ENCODE measurements at places on chromosomes 16 and 17.

DNA sequence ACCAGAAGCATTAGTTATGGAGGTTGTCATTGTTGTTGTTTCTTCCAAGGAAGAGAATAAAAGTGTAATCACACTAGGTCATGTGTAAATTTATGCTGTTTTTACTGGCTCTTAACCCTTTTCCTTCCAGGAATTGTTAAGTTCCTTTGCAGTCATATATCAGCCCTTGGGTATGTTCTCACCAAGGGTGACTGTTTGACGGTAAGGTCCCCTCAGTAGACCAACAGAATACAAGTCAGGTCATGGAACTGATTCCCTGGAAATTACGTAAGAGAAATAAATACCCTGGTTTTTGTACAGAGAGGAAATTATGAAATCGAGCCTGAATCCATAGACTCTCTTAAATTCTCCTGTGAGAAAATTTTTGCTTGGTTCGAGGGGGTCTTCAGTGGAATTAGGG lies 11.2 kb upstream of the KCNJ2 start:
- no peak for DNase-seq

DNA sequence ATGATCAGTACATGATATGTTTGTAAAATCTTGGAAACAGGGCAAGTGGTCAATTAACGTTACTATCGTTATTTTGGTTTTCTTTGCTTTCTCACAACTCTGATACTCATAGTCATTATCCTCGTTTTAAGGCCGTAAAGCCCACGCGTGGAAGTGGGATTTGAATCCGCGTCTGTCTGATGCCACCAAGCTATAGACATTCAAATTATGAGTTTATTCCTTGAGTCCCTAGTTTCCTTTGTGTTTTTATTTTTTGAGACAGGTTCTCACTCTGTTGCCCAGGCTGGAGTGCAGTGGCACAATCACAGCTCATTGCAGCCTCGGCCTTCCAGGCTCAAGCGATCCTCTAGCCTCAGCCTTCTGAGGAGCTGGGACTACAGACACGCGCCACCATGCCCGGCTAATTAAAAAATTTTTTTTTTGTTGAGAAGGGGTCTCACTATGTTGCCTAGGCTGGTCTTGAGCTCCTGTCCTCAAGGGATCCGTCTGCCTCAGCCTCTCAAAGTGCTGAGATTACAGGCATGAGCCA lies 1.0 kb downstream of the DCTN5 start:
- no peak for DNase-seq

DNA sequence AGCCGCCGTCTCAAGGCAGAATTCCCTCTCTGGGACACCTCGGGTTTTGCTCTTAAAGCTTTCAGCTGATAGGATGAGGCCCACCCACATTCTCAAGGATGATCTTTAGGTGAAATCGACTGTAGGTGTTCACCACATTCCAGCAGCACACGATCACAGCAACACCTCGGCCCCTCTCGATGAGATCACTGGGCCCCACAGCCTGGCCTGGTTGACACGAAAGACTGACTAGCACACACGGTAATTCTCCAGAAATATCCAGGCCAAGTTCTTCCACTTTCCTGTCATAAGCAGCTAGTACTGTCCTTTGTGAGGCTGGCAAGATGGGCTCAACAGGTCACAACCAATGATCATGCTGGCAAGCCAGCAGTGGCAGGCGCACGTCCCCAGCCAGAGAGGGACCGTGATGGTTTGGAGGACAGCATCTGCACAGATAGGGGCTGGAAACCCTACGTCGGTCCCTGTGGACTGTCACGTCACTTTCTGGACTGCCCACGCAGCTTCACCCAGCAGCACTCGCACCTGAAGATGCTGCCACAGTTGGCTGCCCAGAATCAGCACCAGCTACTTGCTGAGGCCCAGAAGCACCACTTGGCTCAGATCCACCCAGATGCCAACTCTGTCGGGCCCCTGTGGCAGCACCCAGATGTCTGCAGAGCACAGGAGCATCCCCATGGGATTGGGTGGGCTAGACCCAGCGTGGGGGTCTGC lies 17.4 kb downstream of the TMC6 start:
- no peak for DNase-seq

DNA sequence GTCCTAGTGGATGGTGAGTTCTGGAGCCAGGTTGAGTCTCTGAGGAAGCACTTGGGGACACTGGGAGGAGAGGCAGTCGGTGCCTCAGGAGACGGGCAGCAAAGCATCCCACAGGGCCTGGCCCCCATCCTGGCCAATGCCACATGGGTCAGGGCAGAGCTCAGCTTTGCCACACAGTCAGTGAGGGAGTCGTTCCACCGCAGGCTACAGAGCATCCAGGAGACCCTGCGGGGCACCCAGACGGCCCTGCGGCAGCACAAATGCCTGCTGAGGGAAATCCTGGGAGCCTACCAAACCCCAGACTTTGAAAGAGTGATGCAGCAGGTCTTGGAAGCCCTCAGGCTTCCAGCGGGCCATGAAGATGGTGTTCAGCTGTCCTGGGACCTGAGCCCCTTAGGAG lies 39.7 kb downstream of the PLD6 start:
- no peak for DNase-seq

DNA sequence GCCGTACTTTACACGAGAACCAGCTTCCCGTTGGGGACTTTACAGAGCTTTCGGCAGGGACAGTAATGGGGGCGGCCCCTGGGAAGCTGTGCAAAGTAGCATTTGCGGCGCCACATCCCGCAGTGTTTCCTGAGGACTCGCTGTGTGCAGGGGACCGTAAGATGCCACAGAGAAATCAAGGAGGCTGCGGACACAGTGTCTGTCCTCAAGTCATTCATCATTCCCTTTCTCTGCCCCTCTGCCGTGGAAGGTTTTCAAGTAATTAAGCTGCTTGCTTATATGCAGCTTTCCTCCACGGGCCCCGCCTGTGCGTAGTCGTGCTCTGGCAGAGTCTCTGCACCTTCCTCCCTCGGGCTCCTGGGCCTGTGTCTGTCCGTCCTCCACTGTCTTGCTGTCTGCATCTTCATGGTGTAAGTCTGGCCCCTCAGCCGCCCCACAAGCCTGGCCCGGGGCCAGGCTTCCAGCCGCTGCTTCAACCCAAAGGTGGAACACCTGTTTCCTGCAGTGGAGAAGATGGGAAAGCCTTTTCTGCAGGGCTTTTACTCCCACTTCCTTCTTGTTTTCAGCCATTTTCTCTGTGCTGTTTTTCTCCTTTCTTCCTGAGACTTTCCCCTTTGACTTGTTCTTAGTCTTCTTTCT lies 216.9 kb upstream of the CHMP6 start:
- no peak for DNase-seq

- DNase-seq = no peak
Observed at GRCh38 chr17:32330147-32330546, 11.8 kb downstream of the C17orf75 start.

GRCh38 chr16:10738231-10739077 lies 5.2 kb upstream of the NUBP1 start:
- peak; percentile 57 for DNase-seq

- no peak for DNase-seq
Observed at GRCh38 chr17:4665027-4665426, 23.5 kb upstream of the ALOX15 start.

DNA sequence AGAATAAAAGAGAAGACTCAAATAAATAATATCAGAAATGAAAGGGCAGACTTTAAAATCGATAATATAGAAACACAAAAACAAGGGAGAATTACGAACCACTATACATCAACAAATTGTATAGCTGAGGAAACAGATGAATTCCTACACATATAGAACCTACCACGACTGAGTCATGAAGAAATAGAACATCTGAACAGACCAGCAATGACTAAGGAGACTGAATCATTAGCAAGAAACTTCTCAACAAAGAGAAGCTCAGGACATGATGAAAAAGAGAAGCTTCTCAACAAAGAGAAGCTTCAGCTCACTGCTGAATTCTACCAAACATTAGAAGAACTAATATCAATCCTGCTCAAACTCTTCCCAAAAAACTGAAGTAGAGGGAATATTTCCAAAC lies 255.9 kb downstream of the CEP112 start:
- DNase-seq = no peak

GRCh38 chr16:85892760-85893159 lies 6.2 kb upstream of the IRF8 start:
- no peak for DNase-seq

DNA sequence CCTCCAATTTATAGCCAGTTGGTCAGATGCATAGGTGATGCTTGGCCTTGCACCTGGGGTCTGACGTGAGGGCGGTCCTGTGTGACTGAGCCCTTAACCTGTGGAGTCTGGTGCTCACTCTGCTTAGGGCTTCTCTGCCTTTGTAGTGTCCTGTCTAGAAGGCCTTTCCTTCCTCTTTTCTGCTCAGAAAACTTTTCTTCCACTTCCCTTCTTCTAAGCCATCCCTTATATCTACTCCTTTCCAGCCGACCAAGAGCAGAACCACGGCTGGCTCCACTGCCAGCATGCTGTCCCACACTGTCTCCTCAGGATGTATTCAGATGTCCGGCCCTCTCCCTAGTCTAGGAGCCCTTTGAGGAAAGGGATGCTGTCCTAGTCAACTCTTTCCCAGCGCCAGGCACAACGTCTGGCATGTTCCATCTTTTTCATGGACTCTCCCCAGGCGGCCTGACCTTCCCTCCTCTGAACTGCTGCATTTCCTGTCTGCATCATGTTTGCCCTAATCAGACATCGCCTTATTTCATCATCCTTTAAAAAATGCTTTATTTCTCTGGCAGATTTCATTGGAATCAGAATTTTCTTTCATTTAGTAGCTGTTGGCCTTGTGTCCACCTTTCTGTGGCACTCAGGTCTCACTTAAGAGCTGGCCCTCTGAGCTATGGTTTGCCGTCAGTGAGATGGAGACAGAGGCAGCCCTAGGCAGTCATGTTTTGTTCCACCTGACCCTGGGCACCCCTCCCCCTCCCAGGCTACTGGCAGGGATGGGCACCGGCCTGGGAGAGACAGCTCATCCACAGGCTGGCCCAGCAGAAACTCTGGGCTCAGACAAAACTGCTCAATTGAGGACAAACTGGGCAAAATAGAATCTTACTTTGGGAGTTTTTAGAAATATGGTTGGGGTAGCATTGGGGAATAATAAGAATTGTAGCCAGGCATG lies 15.5 kb upstream of the BRCA1 start:
- no peak for DNase-seq

- no peak for DNase-seq
Observed at GRCh38 chr16:79691007-79691406, 90.5 kb upstream of the MAF start.

DNA sequence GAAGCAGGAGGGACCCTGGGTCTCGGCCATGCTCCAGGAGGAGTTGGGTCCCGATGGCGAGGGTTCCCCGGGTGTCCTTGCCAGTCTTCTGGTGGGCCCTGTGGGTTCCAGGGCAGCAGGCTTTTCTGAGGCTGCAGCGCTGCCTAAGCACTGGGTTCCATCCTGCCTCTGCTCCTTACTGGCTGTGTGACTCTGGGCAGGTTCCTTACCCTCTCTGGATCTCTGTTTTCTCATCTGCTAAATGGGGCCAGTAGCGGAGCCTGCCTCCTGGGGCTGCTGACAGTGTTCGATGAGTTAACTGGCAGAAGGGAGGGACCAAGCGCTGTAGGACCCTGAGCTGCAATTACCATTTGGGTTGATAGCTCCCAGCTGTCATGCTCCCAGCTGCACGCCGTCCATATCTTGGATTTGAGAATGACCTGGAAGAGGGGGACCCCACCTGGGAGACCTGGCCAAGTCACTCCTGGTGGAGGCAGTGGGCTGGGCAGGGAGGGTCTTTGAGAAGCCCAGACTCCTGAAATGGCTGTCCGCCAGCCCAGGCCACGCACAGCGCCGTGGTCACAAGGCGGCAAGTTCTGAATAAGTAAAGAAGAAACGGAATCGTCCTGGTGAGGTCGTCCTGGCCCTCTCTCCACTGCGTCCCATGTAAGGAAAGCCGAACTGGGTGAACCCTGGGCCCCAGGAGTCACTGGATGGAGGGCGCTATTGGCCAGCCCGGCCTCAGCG lies 47.2 kb upstream of the GSE1 start:
- DNase-seq = no peak

- DNase-seq = no peak
Observed at GRCh38 chr17:12665263-12666210, at the start of gene MYOCD. Gene MYOCD, plus strand, starts transcription at chr17:12665890. Its CDS starts 299 bp downstream, at chr17:12666189.

GRCh38 chr16:55051571-55052347 lies 121.1 kb downstream of the IRX5 start:
- DNase-seq = no peak

DNA sequence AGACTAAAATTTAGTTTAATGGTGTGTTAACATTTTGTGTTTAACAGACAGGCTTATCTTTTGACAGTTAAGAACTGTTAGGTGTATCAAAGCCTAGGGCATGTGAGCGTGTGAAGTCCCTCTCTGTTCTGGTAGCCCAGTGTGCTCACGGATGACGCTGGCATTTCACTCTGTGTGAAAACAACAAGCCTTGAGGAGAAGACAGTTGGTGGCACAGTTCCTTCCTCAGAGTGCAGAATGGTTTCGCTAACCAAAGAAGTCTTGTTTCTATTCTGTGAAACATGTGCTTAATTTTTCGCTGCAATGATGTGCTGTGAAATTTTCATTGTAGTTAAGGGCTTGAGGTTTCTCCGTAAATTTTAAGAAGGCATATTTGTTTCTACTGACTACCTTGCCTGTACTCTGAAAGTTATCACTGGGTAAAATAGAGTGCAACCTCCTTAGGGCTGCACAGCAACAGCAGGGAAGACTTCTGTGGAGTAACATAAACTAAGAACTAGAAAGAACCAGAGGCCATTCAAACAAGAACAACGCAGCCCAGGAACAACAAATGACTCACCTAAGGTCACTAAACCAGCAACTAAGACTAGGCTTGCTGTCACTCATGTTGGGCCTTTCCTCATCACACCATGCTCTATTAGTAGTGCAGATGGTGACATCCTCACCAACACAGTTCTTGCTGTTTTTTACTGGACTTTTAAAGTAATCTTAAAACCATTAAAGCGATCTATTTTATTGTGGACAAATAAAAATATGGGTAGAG lies 33.4 kb downstream of the BRD7 start:
- peak; percentile 32 for DNase-seq

GRCh38 chr16:5041600-5042133 lies 7.9 kb upstream of the NAGPA start:
- DNase-seq = no peak

DNA sequence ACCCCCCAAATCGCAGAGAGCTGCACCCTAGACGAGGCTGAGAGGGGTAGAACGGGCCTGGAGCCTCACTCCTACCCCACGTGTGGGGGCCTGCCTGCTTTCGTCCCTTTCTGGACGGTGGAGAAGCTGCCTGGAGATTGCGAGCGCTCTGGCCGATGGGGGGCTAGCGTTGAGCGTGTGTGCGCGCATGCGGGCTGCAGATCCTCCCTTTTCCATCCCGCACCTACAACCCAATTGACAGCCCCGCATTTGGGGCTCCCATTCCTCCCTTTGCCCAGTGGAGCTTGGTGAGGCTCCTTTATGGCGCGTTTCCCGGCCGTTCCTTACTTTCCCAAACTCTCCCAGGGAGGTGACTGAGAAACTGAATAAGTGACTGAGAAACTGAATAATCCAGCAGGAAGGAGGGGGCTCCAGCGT lies 907 bp upstream of the ESRP2 start:
- DNase-seq = no peak

GRCh38 chr17:45958307-45958706 lies 40.7 kb upstream of the STH start:
- DNase-seq = no peak

GRCh38 chr16:89120281-89120680 lies 26.6 kb downstream of the ACSF3 start:
- no peak for DNase-seq

All from CD4-positive, alpha-beta T cell treated with Interferon gamma for 1 hour (primary cell).